T-helper 17 cell (primary cell): ENCODE measurements at places on chromosomes 13 and 19.

DNA sequence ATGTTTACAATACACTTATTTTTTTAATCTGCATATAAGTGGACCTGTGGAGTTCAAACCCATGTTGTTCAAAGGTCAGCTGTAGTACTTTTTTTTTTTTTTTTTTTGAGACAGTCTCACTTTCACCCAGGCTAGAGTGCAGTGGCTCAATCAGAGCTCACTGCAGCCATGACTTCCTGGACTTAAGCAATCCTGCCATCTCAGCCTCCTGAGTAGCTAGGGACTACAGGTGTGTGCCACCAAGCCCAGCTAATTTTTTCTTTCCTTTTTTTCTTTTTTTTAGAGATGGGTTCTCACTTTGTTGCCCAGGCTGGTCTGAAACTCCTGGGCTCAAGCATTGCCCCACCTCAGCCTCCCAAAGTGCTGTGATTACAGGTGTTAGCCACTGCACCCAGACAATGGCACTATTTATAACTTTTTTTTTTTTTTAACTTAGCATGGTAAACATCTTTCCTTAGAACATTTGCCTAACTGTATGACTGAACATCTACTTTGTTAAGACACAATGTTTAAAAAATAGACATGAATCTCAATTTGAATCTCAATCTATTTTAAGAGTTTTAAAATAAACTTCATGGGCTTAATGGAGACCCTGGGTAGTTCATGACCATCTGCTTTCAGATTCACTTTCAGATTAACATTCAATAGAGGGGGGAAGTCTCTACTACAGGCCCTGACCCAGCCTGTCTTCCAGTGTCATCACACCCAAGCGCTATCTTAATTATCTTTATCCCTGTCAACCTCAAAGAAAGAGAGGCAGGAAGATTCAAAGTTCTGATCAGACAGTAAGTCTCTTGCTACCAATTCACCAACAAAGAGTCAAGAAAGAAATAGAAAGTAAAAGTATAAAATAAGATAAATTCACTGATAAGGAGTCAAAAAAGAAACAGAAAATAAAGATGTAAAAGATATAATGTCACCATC is 97.7 kb upstream of the DOCK9 start:
- peaks cover 51% of the 10 kb centered on the region for H3K4me1 ChIP-seq
- DNase-seq = no peak
- H3K36me3 ChIP-seq = peaks cover 4% of the 10 kb centered on the region
- H3K27me3 ChIP-seq = no peaks in the 10 kb centered on the region

DNA sequence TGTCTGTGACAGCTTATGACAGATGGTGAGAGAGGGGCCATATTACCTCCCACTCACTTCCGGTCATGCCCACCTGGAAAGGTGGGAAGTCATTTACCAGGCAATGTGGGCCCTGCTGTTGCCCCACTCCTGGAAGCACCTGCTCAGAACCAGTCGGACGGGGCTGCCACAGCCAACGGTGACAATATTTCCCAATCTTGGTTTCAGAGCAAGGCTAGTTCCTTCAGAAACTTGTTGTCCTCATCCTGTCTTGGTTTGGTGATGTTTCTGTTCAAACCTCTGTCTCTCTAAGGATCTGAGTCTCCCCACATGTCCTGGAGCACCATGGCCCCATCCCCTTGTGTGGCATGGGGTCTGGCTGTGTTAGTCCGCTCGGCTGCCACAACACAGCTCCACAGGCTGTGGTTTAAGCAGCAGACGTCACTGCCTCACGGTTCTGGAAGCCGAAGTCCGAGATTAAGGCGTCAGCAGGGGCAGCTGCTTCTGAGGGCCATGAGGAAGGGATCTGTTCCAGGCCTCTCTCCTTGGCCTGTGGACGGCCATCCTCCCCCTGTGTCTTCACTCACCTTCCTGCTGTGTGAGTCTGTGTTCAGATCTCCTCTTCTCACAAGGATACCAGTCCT is 31.5 kb upstream of the SLC15A1 start:
- H3K27ac ChIP-seq = no peak overlapping the region
- peaks cover 12% of the 10 kb centered on the region for H3K27me3 ChIP-seq
- H3K4me1 ChIP-seq = no peaks in the 10 kb centered on the region

DNA sequence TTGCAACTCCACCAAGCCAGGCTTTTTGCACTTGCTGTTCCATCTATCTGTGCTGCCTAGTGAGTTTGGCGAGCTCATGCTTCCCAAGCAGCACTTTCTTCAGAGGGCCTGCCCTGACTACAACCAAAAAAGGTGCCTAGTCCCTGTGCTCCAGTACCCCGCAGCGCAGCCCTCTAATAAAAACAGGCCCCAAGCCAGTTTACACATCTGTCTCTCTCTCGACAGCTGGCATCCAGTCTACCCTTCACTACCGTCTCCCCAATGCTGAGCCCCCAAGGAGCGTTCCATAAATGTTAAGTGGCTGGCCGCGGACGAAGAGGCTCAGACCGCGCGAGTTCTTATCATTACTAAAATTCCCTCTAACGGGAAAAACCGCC is 512 bp downstream of the MED4 start:
- H3K27ac ChIP-seq = peak overlapping the region; percentile 97
- peaks cover 6% of the 10 kb centered on the region for H3K36me3 ChIP-seq
- H3K4me3 ChIP-seq = peak overlapping the region; percentile 98
- peaks cover 26% of the 10 kb centered on the region for H3K4me1 ChIP-seq

- peak; percentile 92 for DNase-seq
- H3K4me3 ChIP-seq = peak overlapping the region; percentile 79
- no peaks in the 10 kb centered on the region for H3K27me3 ChIP-seq
- peaks cover 3% of the 10 kb centered on the region for H3K36me3 ChIP-seq
Measured at GRCh38 chr19:8592231-8593009, 15.2 kb upstream of the MYO1F start.

DNA sequence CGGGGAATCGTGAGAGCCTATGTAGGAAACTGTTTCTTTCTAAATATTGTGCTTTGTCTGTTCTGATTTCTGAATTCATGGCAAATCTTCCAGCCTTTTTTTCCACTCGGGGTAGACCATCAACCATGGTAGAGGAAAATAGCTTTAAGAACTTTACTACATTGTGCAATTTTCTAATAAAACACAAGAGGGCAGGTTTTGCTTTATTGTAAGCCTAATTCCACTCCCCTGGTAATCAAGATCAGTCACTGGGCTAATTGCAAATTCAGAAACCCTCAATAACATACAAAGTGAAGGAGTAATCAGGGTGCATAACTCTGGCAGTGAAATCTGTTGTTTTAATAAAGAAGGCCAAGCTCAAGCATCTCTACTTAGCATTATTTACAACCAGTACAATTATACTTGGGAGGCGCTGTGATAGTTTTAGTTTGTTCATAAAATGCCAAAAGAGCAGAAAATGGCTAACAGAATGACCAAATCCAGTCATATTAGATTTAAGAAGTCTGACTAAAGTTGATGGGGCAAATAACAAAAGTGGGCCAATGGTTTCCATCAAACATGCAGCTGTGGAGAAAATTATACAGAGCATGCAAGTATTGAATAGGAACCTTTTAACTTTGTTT is 43.8 kb downstream of the DCT start:
- peaks cover 6% of the 10 kb centered on the region for H3K27me3 ChIP-seq
- no peak for DNase-seq
- no peak overlapping the region for H3K4me3 ChIP-seq
- H3K27ac ChIP-seq = no peak overlapping the region

DNA sequence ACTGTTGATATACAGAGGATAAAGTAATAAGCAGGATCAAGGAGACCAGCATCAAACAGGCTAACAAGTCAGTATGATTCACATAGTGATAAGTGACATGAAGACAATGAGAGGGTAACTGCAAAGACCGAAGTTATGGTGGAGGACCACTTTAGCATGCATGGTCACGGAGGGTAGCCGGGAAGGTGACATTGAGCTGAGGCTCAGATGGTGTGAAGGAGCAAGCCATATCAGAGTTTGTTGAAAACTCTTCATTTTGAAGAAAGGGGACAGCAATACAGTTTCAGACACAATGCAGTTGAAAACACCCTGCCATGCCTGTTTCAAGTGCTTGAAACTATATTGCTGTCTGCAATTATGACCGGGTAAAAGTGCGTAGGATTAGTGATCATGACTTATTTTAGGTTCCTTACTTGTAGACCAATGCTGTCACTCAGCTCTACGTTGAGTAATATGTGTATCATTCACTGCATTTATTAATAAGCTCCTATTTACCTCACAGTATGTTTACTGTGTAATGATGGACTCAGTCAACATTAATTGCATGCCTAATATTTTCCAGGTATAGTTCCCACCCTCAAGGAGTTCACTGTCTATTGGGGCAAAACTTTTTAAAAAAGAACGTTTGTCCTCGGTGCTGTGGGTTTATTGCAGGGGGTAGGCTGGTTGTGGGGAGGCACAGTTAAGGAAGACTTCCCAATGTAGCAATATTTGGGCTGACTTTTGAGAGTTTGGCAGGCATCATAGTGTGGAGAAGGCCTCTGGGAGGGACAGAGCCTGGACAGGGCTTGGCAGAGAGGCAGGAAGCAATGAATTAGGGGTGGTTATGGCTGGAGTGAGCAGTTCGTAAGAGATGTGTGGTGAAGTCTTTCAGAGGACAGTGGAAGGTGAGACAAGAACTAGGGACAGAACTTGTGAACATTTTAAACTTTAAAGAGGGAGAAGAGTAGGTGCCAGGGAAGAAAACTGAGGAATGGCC is 3.2 kb downstream of the UBAC2 start:
- H3K4me1 ChIP-seq = peaks cover 70% of the 10 kb centered on the region
- no peaks in the 10 kb centered on the region for H3K27me3 ChIP-seq
- peaks cover 14% of the 10 kb centered on the region for H3K36me3 ChIP-seq
- DNase-seq = no peak
- peak overlapping the region; percentile 89 for H3K4me3 ChIP-seq
- peak overlapping the region; percentile 99 for H3K27ac ChIP-seq

DNA sequence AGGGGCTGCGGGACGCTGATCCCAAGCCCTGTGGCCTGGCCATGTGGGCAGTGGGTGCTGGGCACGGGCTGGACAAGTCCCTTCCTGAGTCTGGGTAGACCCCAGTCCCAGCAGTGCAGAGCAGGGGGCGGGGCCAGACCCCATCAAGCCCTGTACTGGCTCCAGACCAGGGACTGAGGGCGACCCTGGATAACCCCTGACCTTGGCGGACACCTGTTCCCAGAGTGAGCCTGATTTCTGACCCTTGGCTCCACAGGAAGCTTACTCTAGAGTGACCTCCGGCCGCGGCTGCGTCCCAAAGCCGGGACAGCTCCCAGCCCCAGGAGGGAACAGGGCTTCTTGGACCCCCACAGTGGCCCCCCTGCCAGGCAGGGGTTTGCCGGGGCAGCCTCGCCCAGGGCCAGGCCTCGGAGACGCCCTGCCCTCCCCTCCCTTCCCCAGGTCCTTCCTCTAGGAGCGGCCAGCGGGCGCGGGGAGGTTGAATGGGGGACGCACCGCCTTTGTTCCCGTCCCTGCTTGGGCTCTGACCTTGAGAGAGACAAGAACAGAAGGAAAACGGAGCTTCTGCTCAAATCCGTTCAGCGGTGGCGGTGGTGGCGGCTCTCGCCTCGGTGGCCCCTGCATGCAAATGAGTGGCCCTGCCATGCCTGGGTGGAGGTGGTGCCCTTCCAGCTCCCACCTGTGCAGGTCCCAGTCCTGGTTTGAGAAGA is 2.3 kb upstream of the EFNA2 start:
- no peak overlapping the region for H3K4me3 ChIP-seq
- peaks cover 2% of the 10 kb centered on the region for H3K36me3 ChIP-seq
- peaks cover 17% of the 10 kb centered on the region for H3K27me3 ChIP-seq
- DNase-seq = no peak
- H3K27ac ChIP-seq = no peak overlapping the region

DNA sequence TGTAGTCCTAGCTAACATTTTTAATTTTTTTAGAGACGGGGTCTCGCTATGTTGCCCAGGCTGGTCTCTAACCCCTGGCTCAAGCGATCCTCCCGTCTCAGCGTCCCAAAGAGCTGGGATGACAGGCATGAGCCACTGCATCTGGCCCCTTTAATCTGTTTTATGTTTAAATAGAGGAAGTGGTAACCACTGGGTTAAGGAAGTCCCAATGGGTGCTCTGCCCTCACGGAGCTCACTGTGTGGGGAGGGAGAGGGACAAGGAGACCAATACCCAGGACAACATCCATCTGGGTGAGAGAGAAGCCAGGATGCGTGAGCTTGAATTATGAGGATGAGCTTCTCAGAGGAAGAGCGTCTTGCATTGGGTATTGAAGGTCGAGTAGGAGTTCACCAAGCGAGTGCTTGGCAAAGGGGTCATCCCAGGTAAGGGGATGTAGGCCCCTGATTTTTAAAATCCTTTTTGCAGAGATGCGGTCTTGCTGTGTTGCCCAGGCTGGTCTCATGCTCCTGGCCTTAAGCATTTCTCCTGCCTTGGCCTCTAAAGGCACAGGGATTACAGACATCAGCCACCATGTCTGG is 13.8 kb downstream of the YJU2 start:
- H3K27ac ChIP-seq = no peak overlapping the region
- H3K4me1 ChIP-seq = peaks cover 5% of the 10 kb centered on the region
- no peaks in the 10 kb centered on the region for H3K27me3 ChIP-seq

DNA sequence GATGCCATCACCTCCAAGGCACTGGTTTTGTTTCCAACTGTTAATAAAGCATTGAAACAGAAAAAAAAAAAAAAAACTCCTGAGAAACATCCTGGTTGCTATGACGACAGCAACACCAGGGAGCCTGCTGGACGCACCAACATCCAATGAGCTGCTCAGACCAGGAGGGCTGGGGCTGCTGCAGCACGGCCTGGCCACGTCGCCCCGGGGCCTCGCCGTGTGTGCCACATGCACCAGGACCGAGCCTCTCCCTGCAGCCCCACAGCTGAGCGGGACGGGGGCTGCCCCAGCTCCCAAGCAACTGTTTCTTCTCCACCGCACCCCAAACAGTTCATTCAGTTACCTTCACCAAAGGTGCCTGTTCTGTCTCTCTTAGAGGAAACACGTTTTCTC is 54.5 kb downstream of the RASA3 start:
- peaks cover 39% of the 10 kb centered on the region for H3K4me1 ChIP-seq
- peak overlapping the region; percentile 84 for H3K27ac ChIP-seq
- H3K36me3 ChIP-seq = peaks cover 2% of the 10 kb centered on the region
- no peak for DNase-seq
- no peaks in the 10 kb centered on the region for H3K27me3 ChIP-seq

DNA sequence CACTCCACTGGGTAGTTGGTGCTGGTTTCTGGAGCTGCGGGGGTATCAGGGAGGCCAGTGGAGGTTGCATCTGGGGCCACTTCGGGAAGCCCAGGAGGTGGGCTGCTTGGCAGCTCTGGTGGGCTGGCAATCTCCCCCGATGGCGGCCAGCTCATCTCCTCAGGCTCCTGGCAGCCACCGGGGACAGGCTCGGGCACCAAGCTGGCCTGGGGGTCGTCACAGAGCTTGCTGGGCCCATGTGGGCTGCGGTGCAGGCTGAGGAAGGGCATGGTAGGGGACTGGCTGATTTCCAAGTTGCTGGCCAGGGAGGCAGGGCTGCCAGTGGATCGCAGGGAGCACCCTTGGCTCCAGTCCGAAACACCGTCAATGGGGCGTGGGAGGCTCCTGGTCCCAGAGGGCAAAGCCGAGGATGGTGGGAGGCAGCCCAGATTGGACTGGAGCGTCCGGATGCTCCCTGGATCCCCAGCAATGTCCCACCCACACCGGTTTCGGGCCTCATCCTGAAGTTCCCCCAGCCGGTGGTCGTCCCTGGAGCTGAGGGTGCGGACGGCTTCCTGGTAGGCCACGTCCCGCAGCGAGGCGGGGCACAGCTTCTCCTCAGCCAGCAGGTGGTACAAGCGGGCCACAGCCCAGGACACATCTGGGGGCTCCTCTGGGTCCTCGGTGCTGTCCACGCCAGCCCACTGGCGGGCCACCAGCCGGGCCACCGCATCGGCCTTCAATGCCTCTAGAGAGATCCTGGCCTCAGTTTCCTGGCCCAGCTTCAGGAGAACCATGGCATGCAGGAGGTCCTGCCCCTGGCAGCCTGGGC is 13.8 kb downstream of the TICAM1 start:
- H3K27me3 ChIP-seq = no peaks in the 10 kb centered on the region
- no peaks in the 10 kb centered on the region for H3K36me3 ChIP-seq
- no peak for DNase-seq
- no peak overlapping the region for H3K4me3 ChIP-seq
- H3K27ac ChIP-seq = peak overlapping the region; percentile 76
- H3K4me1 ChIP-seq = peaks cover 20% of the 10 kb centered on the region
